Panc1 (cell line): ENCODE measurements at places on chromosomes 16 and 17. TPM values are rescaled to one million over a fixed set of nuclear protein-coding genes. Genes with fewer than 3 reads are reported as not detected.

Gene CCL1
- not detected for total RNA-seq

Gene CCL11
- total RNA-seq, result not detected

Gene SLC38A8
- not detected for total RNA-seq

Gene MAF
- total RNA-seq, result 0.46 TPM

DNA sequence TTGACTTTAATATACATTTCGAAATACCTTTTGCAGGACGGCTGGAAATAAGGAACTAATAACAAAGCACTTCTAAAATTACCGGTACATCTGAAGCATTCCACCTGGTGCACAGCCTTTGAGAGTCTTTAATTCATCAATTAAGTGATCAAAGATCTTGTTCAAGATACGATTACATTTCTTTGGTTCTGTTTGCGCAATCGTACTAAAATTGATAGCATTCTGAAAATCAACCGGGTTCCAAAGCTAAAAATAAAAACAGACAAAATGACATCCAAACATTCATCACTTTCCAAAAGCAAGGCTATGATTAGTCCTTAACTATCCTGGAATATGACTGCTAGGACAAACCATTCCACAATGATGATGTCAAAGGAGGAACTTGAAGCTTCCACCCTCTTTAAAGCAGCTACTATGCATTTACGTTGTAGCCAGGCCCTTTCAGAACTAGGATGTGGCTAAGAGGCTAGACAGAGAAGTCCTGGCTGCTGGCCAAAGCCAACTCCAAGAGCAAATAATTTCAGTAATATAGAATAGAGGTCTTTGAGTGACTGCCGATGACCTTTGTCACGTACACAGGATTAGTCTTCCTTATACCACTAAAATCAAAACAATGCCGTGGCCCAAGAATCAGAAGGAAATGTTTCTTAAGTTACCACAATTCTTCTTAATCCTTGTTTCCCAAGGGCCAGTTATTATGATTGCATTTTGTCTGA, 299.8 kb upstream of the PSMD7 start:
- no peak for DNase-seq

- no peak for DNase-seq
These were observed 17.7 kb upstream of the PHAF1 start for GRCh38 chr16:67091906-67092566.

DNA sequence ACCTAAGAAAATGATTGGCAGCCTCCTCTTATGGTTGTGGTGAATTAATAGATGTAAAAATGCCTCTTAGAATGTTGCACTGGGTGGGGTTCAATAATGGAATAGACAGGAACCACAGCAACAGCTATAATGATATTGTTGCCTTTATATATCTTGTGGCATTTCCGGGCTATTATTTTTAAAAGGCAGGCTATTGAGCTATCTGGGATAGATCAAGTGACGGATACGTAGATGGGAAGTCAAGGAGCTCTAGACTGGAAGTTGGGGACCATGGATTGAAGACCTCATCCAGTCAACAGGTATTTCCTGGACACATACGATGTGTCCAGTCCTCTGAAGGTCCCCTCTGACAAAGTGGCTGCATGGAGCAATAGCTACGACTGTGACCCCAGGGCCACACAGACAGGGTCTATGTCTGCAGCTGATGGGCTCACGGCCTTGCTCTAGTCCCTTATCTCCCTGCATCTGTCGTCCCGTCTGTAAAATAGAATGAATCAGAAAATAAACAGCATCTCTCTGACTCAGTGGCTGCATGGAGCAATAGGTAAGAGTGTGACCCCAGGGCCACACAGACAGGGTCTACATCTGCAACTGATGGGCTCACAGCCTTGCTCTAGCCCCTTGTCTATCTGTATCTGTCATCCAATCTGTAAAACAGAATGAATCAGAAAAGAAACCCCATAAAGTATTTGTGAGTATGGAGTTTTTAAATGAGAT, 117.7 kb upstream of the FOXF1 start:
- no peak for DNase-seq

GRCh38 chr17:49230636-49231562, at the start of gene PHOSPHO1:
PHOSPHO1 (minus strand) TSS chr17:49230787; CDS start chr17:49226691, 4,096 bp downstream.
- DNase-seq, result no peak

- no peak for DNase-seq
These were observed 28.1 kb downstream of the CBFA2T3 start for GRCh38 chr16:88948781-88949490.

DNA sequence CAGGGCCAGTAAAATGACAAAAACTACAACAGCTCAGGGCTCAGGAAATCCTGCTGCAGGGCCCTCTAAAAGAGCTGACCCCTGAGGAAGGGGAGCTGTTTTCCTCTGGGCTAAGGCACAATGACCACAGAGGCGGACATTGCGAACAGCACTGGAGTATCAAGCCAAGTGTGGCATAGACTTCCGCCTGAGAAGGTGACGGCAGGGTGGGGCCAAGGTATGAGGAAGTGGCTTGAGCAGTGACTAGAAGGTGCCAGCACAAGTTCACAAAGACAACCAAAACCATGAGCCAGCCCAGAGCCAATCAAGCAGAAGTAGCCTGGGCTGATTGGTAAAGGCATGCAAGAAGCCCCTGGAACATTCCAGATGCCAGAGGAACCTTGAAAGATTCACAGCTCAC, 13.9 kb downstream of the ERN2 start:
- no peak for DNase-seq

GRCh38 chr17:73612031-73612472, 32.2 kb downstream of the SDK2 start:
- no peak for DNase-seq

- DNase-seq, result no peak
These were observed 12.5 kb downstream of the UTP18 start for GRCh38 chr17:51272812-51273211.

DNA sequence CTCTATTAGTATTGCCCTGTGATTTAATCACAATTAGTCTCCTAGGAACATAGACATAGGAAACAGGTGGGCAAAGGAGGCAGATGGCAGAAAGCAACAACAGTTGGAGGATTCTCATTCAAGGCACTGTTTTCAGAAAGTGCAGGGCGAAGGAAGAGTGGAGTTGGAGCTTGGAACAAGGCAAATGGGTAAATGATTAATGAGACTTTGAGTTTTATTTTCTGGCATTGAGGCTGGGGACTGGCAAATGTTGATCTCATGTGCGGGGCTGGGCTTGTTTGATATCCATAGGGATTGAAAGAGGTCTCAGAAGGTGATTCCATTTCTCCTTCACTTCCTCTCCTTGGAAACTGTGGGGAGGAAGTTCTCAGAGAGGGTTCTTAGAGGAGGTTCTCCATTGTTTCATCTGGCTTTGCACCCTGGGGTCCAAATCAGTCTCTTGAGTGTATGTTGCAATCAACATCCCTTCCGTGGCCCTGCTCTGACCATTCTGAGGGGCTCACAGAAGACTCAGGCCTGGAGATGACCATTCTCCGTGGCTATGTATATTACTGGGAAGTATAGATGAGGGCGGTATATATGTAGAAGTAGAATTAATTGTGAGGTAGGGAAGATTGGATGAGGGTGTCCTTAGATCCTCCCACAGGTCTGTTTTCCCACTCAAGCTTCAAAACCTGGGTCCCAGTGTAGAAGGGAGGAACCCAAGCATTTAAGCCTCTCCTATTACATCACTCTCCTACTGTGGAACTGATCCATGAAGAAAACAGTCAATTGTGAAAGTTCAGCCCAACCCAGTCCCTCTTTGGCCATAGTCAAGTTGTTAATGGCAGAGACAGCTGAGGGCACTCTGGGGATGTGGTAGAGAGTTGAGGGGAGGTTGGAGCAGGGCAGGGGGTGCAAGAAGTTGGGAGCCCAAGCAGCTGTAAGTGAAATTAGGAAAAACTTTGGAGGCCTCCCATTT, 36.5 kb upstream of the SRSF1 start:
- DNase-seq, result no peak

DNA sequence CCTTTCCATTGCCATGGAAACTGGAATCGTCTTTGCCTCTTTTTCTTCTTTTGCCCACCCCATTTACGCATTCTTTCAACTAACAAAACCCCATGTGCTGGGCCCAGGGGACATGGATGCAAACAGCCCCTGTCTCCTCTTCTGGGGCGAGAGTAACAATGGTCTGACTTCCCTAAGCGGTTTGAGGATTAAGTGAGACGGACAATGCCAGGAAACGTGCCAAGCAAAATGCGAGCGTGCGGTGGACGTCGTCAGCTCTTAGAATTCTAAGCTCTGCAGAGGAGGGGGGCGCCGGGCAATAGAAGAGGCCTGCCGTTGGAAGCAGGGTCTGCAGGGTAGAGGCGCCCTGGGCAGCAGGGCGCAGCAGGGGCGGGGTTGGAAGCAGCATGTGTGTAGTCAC, 42.4 kb upstream of the JPH3 start:
- DNase-seq, result no peak

DNA sequence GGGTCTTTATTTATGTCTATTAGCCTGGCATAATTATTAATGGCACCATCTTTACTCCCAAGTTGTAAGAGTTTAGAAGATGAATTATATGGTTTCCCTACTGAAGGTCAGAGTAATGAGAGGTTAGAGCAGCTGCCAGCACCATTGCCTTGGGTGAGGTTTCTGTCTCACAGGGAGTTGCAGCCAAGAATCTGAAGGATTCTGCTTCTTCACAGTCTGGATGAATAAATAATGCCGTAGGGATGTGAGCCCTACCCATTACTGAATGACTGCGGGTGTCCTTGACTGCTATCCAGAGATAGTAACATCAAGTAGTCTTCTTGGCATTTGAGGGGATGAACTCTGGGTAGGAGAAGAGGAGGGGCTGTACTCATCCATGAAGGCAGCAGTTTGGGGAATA, 52.8 kb upstream of the SMIM36 start:
- no peak for DNase-seq

DNA sequence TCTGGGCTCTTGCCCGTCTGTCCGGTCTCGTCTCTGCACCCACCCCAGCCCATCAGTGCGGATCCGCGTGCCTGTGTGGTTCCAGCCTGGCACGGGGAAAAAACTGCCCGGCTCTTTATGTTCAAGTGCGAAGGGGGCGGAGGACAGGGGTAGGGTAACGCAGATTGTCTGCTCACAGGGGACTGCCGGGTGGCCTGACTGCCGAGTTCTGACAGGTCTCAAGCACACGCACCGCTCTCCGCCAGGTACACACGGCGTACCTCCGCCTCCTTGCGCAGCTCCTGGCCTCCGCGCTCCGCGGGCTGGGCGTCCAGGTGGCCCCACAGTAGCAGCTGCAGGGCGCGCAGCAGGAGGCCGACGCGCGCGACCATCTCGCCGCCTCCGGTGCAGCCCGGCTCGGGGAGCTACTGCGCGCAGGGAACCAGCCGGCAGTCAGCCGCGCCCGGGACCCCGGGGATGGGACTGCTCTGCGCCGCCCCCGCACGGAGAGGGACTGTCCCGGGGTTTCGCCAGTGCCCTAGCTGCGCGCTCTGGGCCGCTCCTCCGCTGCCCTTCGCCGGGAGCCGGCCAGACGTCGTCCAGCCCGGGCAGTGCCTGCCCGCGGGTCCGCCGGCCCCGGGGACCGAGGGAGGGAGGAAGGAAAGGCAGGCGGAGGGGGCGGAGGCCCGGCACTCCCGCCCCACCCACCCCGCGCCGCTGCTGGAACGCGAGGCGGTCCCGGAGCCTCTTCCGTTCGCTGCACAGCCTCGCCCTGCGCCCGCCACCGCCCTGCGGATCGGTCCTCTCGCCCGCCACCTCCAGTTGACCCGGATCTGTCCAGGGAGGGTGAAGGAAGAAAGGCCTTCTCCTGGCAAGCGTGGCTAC, at the start of gene MMP28:
Gene MMP28 (minus strand): TSS at position 635 of the 864 bp plus-strand sequence. CDS start 264 bp downstream, at position 371.
- no peak for DNase-seq

GRCh38 chr17:9313346-9313745, 262.3 kb downstream of the STX8 start:
- DNase-seq, result no peak
